Progenitor cell of endocrine pancreas (in vitro differentiated cells): ENCODE measurements at places on chromosomes 2 and 18.
A peak's percentile ranks its signal among the peaks of the same experiment; 100 is the strongest.

GRCh38 chr2:12931186-12931844, 214.6 kb downstream of the TRIB2 start:
- DNase-seq = no peak

DNA sequence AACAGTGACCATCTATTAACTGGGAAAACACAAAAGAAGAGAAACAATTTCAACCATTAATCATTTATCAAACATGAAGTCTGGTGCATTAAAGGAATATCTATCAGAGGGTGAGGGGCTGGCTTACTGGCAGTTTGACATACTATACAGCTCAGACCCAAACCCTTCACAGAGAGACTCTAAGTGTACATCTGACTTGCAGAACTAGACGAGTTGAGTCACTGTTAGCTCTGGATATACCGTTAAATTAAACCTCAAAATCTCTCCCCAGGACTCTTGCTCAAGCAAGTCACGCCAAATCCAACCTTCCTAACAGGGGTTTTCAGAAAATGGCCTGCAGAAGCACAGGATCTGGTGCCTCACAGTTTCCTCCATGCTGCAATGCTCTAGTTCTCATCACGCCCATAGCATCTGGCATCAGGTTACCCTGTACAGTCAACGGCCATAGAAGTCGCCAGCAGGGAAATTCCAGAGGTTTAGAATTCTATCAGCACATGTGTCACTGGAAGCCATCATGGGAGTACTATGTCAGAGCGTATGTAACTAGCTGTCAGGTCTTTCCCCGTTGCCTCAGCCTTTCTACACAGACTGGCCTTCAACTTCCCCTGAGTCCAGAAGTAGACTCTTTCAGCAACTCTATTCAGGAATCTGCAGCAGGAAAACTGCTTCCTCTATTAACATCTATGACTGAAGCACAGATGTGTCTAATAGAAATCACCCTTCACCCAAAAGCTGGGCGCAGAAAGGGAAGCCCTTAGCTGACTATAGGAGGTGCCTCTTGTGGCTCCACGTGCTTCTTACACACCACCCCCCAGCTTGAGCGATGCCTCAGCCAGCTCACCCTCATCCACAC, 9.3 kb downstream of the TGOLN2 start:
- no peak for DNase-seq

- no peak for DNase-seq
These were observed 1668.2 kb upstream of the SLC39A10 start for GRCh38 chr2:193988784-193989183.

DNA sequence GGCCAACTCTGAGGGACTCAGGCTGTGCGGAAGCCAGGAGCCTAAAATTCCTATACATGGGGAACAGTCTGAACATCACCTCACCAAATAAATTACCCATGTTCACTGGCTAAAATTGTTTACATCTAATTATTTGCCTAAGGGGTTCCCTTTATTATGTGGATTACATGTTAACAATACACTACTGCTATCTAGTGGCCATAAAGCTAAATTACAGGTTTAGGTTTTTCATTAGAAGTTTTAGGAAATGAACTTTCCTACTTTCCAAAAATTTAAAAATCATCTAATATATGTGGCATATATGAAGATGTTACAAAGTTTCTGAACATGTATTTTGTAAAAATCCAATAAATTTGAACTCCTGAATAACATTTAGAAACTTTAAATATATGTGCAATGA, 40.3 kb downstream of the PLA2R1 start:
- DNase-seq = no peak

DNA sequence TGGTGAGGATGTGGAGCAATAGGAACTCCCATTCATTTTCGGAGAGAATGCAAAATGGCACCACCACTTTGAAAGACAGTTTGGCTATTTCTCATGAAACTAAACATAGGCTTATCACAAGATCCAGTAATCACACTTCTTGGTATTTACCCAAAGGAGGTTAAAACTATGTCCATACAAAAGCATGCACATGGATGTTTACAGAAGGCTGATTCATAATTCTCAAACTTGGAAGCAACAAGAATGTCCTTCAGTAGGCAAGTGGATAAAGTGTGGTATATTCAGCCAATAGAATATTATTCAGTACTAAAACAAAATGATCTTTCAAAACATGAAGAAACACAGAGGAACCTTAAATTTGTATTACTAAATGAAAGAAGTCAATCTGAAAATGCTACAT, 440.6 kb downstream of the FBXO15 start:
- DNase-seq = no peak

DNA sequence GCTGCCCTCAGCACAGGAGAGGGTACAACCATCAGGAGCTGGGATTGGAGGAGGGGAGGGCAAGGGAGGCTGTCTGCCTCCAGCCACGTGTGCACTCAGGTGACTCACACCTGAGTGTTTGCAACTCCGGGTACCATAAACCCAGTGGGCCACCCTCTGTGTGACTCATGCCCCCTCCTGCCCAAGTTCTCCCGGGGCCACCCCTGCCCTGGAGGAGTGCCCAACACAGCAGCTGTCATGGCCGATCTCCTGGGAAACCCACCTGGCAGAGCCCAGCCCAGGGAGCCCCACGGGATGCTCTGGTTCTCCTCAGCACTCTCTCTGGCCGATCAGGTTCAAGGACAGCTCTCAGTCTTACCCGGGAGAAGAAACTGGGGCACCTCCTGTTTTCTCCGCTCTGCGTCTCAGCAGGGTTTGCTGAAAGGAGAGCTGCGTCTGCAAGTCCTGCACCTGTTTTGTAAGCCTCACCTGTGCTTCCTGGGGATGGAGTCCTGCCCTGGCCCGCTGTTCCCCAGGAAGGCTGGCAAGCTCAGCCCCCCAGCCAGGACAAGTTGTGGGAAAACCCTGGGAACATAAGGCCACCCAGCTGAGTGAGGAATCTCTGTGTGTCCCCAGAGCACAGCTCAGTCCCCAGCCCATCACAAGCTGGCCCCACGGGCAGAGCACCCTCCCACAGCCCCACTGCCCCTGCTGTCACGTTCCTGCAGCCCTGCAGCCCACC, 44.0 kb upstream of the UBE2F start:
- no peak for DNase-seq

GRCh38 chr2:176178757-176179295, 9.6 kb upstream of the HOXD1 start:
- no peak for DNase-seq

- no peak for DNase-seq
These were observed 122.0 kb upstream of the NDUFV2 start for GRCh38 chr18:8980496-8980895.

- peak; percentile 81 for DNase-seq
These were observed 66.8 kb upstream of the ASAP2 start for GRCh38 chr2:9139491-9140443.

DNA sequence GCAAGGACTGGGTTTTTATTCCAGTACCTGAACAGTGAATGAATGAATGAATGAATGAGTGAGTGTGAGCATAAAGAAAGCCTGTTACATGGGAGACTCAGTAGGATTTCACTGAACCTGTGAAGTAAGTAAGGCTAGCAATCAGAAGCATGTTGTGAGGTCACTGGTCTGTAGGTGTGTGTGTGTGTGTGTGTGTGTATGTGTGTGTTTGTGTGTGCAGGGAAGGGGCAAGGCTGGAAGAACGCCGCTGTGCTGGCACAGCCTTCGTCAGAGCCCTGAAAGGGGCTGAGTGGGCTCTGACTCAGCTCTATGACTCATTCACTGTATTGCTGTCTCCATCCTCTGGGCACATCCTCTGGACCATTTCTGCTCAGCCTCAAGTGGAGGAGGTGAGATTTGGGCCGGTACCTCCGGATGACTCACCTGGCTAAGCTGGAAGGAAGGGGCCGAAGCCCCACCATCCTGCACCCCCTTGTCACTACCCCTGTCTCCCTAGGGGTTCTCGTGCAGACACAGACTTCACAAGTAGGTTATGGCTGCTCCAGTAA, 51.4 kb upstream of the MRPL33 start:
- no peak for DNase-seq

DNA sequence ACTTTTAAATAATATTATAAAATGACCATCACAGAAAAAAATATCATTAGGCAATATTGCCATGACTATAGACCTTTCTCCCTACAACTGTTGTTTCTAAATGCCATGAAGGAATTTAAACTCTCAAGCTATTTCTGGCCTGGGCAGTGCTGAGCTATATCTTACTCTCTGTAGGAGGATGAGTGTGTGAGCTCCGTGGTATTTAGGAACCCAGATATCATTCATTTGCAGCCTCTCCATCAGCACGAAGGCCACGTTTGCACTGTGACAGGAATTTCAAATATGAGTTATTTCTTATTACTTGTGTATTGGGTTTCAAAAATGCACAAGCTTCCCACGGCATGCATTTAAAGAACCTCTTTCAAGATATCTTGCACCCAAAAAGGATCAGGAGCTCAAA, 35.0 kb upstream of the SOX11 start:
- no peak for DNase-seq

GRCh38 chr2:99970292-99970868, 172.0 kb downstream of the AFF3 start:
- no peak for DNase-seq

GRCh38 chr2:64932371-64933216, 56.6 kb upstream of the SLC1A4 start:
- no peak for DNase-seq

DNA sequence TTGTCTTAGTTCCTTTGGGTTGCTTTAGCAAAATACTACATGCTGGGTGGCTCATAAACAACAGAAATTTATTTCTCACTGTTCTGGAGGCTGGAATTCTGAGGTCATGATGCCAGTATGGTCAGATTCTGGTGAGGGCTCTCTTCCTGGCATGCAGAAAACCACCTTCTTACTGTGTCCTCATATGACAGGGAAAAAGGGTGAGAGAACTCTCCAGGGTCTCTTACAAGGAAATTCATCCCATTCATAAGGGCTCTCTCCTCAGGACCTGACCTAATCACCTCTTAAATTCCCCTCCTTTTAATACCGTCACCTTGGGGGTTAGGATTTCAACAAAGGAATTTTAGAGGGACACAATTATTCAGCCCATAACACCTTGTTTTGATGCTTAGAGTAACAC, 243.1 kb upstream of the TNP1 start:
- no peak for DNase-seq

GRCh38 chr2:184677171-184677570, 78.8 kb downstream of the ZNF804A start:
- DNase-seq = no peak

GRCh38 chr2:12435430-12436222, 281.1 kb upstream of the TRIB2 start:
- DNase-seq = no peak

DNA sequence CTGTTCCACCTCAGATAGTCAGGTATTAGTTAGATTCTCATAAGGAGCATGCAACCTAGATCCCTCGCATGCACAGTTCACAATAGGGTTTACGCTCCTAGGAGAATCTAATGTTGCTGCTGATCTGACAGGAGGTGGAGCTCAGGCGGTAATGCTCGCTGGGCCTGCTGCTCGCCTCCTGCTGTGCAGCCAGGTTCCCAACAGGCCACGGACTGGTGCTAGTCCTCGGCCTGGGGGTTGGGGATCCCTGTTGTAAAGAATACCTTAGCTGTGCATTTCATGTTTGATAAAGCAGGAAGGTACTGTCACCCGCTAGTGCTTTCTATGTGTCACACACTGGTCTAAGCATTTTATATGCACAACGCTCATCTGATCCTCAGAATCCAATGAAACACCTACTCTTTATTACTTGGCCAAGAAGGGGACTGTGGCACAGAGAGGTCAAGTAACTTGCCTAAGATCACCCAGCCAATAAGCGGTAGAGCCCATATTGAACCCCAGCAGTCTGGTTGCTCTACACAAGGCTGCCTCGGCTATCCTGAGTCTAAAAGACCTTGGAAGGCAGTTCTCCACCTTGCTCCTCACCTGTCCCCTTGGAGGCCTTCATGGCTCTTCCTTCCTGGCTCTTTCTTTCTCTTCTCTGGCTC, 35.8 kb downstream of the SLC4A3 start:
- DNase-seq = no peak

- no peak for DNase-seq
These were observed 29.3 kb upstream of the FOXI3 start for GRCh38 chr2:88481691-88482336.

- DNase-seq = no peak
These were observed 109.9 kb upstream of the CRIM1 start for GRCh38 chr2:36245651-36246050.

DNA sequence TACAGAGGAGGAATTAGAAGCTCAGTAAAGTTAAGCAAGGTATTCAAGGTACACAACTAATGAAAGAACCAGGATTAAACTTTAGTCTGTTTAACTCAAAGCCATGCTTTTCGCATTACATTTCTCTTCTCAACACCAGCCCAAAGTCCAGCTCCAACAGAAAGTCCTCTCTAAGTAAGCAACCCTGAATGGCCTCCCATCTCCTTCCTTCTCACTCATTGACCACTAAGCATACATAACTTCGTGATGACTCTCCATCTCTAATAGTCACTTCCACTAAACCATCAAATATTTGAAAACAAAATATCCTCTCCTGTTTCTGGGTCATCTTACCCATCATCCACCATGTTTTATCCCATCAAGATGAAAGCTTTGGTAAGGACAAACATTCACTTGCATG, 219.8 kb downstream of the RAD51AP2 start:
- no peak for DNase-seq

DNA sequence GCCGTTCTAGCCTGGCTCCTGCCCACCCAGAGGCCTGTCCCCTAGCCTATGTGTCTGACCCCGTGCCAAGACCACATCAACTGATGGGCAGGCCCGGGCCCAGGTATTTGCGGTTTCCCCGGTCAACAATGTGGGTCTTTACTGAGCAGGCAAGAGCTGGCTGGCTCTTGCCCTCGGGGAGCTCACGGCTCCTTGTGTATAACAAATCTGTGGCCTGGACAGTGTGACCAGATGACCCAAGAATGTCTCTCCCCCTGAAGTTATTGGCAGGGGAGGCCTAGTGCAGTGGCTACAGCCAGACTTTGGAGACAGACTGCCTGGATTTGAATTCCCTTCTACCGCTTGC, 179.6 kb downstream of the KLHL29 start:
- DNase-seq = no peak

DNA sequence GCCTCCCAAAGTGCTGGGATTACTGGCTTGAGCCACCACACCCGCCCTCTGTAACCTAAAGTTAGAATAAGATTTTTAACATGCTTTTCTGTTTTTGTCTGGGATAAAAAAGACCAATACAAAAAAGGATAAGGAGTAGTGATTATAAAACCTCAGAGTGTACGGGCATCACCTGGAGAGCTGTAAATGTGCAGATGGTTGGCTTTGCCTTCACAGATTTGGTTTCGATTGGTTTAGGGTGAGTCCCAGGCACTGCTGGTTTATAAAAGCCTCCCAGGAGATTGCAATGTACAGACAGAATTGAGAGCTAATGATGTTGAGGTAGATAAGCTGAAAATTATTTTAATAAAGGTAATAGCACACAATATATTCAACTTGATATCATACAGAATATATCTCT, 289.7 kb upstream of the FSHR start:
- no peak for DNase-seq

GRCh38 chr2:39227628-39228412, 15.9 kb downstream of the CDKL4 start:
- peak; percentile 59 for DNase-seq
